MCF 10A (cell line): ENCODE measurements at places on chromosomes 5 and 9.
A peak's percentile ranks its signal among the peaks of the same experiment; 100 is the strongest.

GRCh38 chr9:107447834-107448233, 41.7 kb downstream of the KLF4 start:
- no peak for DNase-seq

- DNase-seq = no peak
Measured at GRCh38 chr9:129078691-129079503, 2.0 kb upstream of the DOLPP1 start.

- DNase-seq = no peak
Measured at GRCh38 chr9:72902268-72902667, 50.6 kb downstream of the ALDH1A1 start.

GRCh38 chr9:128251732-128252100, 24.1 kb downstream of the GOLGA2 start:
- no peak for DNase-seq

DNA sequence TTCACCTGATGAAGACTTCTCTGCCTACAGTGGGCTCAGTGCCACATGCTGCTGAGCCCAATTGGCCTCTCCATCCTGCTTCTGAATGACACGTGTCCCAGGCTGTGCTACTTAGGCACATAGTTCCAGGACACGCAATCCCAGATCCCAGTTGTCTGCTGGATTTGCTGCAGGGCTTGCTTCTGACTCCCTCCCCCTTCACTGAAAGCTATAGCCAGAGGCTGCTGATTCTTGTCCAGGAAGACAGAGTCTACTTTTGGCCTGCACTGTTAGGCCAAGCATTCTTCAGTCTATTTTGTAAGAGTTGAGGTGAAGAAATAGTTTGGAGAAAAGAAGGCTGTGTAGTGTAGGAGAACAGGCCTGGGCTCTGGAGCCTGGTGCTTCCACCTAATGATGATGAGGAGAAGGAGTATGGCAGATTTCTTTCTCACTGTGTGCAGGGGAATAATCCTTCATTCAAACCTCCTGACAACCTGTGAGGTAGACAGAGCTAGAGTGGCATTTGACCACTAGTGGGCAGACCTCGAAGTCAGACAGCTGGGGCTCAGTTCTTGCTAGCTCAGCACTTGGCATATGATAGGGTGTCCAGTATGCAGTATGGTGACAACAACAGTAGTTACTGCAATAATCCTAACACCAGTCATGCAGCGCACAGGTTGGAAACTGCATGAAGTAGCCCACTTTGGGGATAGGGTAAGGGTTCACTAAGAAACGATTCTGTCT, 19.5 kb upstream of the ASPN start:
- DNase-seq = peak; percentile 68

- DNase-seq = no peak
Measured at GRCh38 chr9:94798201-94798600, 71.7 kb downstream of the AOPEP start.

DNA sequence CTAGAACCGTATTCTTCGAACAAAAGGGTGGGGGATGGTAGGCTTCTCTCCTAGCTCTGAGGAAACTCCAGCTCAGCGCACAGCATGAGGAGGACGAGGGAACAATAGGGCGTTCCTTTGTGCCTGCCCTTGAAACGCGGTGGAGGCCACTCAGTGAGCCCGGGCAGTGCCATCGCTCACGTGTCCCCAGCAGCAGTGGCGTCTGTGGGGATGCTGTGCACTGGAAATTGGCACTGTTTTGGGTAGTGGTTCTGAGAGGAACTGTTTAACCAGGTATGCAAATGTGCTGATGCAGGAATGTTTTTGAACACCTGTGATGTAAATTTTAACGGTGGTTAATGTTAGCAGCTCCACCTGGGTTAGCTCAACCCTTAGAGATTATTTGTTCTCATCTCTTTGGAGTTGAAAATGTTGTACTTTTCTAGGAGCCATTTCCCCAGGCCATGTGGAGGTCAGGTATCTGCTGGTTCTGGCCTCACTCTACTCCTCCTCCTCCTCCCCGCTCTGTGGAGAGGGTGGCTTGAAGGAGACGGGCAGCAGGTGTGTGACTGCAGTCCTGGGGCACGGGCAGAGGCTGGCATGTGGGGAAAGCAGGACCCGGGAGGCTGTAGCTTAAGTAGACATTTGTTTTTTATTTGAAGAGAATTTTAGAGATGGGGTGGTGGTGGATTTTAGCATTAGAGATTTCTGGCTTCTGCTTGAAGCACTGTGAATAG, 48.3 kb downstream of the EHMT1 start:
- DNase-seq = no peak

GRCh38 chr5:157485811-157486210, 25.8 kb downstream of the NIPAL4 start:
- no peak for DNase-seq

- no peak for DNase-seq
Measured at GRCh38 chr9:71931166-71931565, 19.7 kb downstream of the C9orf85 start.

- DNase-seq = no peak
Measured at GRCh38 chr5:124301850-124302249, 444.6 kb downstream of the ZNF608 start.

DNA sequence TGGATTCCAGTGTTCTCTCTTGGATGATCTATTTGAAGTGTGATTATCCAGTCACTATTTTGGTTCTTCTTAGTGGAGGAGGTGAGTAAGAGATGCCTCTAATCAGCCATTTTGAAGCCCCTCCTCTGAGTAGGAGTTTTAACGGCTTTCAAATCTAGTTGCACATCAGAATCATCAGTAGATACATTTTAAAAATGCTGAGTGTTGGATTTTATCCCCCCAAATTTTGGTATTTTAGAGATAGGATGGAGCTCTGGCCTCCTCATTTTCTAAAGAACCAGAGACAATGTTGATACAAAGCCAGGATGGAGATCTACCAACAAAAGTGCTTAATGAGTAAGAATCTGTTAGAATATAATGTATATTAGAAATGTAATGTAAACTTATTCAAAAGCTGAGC, 1061.0 kb upstream of the WWC1 start:
- no peak for DNase-seq

DNA sequence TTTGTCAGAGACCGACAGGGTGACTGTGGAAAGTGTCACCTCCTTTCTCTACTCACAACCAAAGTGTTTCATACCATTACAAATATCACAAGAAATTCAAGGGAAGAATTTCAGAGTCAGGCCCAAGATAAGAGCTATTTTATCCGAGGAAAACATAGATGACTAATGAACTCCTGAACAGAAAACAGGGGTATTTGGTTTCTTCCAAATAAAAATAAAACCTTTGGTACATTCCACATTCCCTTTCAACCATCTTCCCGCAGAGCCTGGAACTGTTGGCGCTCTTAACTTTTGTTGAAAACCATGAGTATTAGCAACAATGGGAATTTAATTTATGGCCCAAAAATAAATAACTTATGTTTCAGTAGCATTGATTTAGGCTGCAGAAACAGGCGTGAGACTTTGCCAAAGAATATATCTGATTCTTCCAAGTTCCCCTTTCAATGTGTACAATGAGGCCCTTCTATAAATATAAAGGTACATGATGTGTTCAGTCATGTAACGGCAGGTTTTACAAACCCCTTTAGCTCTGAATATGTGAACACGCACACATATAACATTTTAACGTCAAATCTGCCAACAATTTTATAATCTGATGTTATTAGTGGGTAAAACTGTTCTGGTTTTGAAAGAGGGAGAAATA, 69.5 kb downstream of the RETREG1 start:
- no peak for DNase-seq

GRCh38 chr5:108467563-108467962, 85.7 kb upstream of the FBXL17 start:
- DNase-seq = no peak

DNA sequence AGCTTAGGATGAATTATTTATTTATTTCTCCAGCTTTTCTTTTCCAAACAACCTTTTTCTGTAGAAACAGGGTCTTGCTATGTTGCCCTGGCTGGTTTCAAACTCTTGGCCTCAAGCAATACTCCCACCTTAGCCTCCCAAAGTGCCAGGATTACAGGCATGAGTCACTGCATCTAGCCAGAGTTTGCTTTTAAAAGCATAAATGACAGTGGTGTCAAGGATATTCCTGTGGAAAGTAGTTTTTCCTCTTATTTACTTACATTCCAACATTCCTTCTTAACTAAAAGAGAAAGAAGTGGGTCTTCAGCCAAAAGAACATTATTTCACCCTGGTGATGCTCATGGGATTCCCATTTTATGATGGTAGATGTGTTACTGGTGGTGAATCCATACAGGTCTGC, 62.4 kb downstream of the GRIA1 start:
- DNase-seq = no peak

DNA sequence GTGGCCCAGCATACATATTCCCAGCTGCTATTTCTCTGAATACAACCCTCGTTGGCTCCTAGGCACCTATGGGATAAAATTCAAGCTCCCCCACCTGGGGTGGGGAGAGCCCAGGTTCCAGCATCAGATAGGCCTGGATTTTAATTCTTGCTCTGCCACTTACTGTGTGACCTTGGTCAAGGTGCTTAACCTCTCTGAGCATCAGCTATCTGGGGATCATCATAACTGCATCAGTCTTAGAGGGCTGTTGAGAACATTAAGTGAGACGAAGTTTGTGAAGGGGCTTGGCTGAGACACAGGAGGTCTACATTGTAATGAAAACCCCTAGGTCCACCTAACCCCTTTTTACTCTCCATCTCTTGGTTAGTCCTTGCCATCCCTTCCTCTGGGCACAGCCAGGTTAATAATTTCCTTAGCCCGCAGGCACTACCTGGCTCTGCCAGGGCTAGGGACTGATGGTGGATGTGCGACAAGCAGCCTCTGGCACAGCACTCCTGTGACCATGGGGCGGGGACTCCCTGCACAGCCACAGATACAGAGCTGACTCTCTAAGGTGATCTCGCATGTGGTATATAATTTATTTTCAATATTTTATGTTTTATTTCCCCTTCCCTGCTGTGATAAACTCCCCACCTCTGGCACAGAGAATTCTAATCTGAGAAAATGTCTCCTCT, 68.7 kb downstream of the CRB2 start:
- DNase-seq = no peak
